ENCODE measurements at places on chromosomes 12 and 14.

GRCh38 chr14:73829526-73830431 lies 21.9 kb upstream of the PTGR2 start:
- peak; percentile 30 for DNase-seq

DNA sequence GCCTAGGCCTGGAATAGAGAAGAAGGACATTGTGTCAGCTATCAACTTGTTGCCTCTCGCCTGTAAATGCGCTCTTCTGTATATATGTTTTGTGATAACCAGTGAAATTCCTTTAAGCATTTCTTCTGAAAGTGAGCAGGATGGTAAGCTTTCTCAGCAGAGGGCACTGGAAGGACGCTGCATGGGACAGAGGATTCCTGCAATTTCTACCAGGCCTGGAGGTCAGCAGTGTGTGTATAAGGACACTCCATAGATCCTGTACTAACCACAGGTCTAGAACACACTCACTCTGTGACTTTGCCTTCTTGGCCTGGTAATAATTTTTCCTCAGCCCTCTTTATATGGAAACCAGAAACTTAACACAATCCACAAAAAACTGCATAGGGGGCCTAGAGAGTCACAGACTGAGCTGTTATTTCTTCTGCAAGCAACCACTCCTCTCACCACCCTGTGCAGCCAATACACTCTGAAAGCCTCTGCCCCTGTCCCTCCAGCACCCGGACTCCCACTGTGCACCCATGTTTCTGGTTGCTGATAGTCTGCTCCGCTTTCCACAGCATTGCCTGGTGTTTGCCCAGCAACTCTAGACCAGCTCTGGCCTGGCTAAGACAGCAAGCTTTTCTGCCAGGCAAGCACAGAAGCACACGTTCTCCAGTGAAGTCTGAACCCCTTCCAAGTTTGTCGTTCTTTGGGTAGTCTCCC lies 94.0 kb upstream of the RMST start:
- no peak for DNase-seq

GRCh38 chr12:58803908-58804307 lies 116.4 kb downstream of the LRIG3 start:
- DNase-seq = no peak

- no peak for DNase-seq
These were observed 1203.5 kb upstream of the TMEM132C start for GRCh38 chr12:127063339-127064072.

DNA sequence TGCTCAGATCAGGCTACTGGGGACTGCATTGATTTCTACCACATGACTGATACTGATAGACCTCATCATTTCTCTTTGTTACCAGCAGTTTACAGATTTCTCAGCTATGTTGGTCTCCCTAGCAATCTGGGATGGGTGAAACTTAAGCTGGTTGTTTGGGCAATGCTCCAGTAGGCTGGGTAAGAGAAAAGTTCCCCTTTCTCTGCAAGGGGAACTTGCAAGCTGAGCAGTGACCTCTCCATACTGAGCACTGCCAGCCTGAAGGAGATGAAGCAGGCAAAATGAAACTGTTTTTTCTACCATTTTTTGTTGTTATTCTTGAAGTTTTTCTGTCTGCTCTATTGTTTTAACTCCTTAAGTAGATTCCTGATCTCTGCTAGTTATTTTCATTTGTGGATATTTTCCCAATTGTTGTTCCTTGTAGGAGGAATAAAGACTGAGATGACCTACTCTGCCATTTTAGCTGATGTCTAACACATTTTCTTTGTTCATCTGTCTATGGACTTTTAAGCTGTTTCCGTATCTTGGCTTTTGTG lies 1.3 kb upstream of the OR4M1 start:
- no peak for DNase-seq

- no peak for DNase-seq
These were observed 2.8 kb upstream of the PLEKHH1 start for GRCh38 chr14:67529947-67530935.

- DNase-seq = no peak
These were observed 26.5 kb downstream of the MANSC1 start for GRCh38 chr12:12323591-12323990.

DNA sequence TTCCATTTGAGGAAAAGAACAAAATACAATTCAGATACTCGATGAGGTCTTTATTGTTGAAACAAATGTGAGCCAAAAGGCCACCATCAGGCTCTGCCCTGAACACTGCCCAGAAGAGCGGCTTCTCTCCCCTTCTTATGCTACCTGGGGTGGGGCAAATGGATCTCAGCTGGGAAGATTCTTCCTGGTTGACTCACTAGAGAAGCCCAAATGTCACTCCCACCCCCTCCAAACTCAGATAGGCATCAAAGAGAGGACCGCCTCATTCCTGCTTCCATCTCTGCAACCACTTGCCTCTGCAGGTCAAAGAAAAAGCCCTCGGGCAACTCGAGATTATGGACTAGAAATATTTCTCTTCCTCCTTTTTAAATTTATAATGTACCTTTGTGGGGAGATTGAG lies 55.8 kb downstream of the TBX3 start:
- no peak for DNase-seq

GRCh38 chr12:115362339-115362976 lies 678.5 kb upstream of the TBX3 start:
- DNase-seq = no peak

GRCh38 chr14:49960453-49960852 lies 67.6 kb downstream of the ARF6 start:
- no peak for DNase-seq

GRCh38 chr14:51860825-51861499 lies 550 bp downstream of the GNG2 start:
- no peak for DNase-seq

GRCh38 chr12:13523536-13524307 lies 327.2 kb downstream of the EMP1 start:
- no peak for DNase-seq

DNA sequence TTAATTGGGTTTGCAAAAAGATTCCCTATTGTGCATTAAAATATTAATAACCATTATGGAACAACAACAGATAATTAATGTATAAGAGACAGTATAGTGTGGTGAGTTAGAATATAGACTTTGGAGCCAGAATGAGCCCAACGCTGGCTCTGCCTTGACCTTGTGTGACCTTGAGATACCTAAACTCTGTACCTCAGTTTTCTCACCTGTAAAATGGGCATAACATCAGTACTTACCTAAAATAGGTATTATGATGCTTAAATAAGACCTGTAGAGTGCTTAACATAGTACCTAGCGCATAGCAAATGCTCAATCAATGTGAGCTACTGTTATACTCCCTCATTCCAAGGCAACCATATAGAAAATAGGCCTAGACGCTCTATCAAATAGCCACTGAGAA lies 90.9 kb upstream of the TTC7B start:
- DNase-seq = no peak

DNA sequence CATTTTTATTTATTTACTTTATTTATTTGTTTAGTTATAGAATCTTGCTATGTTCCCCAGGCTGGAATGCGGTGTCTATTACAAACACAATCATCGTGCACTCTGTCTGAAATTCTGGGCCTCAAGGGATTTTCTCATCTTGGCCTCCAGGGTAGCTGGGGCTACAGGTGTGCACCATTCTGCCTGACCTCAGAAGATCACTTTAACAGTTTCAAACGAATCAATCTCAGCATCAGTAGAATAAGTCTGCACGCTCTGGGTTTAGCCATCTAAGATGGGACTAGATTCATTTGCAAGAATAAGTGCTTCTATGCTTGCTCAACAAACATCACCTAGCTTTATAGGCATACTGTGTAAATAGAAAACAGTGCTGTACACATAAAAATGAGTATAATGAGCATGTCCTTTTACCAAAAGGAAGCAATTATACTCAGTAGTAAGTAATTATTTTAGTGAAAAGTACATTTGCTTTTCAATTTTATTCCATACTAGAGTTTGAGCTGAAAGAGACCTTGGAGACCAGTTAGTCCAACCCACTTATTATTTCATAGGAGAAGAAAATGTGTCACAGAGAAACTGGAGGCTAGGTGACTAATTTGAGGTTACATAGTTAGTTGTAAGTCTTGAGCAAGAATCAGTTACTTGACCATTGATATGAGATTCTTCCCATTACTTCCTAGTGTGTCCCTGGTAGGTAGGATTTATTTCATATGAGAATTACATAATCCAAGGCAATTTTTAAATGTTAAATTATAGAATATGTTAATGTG lies 456.5 kb upstream of the LMO3 start:
- no peak for DNase-seq

GRCh38 chr12:20154052-20154451 lies 214.3 kb upstream of the PDE3A start:
- DNase-seq = no peak

DNA sequence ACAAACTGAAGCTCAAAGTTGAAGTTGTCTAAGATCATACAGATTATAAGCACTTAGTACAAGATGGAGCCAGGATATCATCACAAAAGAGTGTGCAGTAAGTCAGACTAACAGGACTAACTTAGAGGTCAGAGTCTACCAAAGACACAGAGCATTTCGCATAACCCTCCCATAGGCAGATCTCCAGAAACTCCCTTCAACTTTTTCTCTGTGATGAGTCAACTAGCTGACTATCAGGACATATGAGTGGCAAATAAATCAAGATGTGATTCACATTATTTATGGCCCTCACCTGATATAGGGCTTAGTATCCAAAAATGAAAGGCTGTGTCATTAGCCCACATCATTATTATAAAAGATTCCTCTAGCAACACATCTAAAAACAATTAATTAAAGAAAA lies 484.6 kb downstream of the GALC start:
- no peak for DNase-seq

DNA sequence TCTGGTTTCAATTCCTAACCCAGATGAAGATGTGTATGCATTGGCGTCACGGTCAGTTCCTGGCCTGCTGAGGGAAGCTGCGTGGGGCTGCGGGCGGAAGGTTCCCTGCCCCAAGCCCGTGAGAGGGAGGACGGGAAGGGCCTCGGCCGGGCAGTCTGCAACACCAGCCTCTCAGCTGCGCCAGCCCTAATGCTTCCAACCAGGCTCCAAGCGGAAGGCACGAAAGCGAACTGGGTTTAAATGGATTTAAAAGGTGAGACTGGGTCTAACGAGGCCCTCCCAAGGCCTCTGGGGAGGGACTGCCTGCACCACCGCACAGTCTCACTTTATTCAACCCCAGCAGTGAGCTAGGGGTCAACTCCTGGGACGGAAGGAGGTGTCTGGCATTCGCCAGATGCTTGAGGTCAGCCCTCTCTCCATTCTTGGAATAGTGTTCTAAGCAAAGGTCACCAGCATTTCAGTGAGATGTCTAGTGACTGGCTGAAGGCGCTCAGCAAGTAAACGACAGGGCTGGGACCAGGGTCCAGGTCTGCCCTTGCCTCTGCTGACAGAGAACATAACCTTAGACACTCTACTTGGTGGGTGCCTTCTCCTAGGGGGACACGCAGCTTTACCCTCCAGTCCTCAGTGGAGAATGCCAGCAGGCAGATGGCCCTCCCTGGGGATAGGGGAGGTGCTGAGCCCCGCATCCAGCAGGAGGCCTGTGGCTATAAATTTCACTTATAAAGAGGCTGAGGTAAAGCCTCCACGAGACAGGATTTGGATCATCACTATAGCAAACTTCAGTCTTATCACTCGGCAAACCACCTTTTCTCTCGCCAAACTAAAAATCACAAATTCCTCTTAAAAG lies 92.2 kb downstream of the PIWIL1 start:
- no peak for DNase-seq

- peak; percentile 8 for DNase-seq
These were observed 857 bp downstream of the ETNK1 start for GRCh38 chr12:22625762-22626294.

DNA sequence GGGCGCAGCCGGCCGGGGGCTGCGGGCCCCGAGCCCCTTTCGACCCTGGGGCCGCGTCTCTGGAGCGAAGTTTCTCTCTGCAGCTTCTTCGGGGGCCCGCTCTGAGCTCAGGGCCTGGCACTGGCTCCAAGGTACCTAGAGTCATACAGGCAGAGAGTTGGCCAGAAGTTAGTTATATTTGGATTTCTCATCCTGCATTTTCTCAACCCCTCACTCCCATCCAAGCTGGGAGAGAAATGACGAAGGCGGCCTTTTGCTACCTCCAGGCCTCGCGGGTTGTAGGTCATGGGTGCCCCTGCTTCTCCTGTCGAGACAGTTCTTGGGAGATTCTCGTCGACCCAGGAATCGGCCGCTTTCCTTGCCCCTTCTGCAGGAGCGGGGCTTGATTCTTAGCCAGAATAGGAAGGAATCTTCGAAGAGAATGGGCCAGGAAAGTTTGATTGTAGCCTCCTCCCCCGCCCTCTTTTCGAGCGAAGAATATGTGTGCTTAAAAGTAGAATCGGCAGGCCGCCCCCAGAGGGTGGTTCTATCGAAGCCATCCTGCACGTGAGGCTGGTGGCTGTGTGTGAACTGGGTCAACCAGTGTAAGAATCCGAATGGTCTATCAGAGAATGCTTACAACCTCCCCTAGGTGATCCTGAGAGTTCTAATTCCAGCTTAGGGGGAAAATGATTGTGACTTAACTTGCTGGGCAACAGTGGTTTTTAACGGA lies 785 bp downstream of the MLEC start:
- no peak for DNase-seq

DNA sequence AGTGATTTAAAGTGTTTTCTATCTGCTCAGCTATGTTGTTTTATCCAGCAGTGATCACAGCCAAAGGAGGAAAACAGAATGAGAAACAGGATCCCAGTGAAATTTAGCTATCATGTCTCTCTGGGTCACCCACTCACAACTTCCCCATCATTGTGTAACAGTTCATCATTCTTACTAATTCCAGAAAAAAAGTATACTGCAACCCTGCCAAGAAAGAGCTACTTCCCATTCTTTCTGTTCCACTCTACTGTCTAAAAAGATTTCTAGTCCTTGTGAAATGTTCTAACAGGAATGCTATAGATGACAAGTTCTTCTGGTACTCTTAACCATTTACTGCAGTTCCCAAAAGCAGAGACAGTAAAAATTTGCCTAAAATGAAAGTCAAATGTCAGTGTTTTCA lies 39.2 kb upstream of the CD163 start:
- DNase-seq = no peak

DNA sequence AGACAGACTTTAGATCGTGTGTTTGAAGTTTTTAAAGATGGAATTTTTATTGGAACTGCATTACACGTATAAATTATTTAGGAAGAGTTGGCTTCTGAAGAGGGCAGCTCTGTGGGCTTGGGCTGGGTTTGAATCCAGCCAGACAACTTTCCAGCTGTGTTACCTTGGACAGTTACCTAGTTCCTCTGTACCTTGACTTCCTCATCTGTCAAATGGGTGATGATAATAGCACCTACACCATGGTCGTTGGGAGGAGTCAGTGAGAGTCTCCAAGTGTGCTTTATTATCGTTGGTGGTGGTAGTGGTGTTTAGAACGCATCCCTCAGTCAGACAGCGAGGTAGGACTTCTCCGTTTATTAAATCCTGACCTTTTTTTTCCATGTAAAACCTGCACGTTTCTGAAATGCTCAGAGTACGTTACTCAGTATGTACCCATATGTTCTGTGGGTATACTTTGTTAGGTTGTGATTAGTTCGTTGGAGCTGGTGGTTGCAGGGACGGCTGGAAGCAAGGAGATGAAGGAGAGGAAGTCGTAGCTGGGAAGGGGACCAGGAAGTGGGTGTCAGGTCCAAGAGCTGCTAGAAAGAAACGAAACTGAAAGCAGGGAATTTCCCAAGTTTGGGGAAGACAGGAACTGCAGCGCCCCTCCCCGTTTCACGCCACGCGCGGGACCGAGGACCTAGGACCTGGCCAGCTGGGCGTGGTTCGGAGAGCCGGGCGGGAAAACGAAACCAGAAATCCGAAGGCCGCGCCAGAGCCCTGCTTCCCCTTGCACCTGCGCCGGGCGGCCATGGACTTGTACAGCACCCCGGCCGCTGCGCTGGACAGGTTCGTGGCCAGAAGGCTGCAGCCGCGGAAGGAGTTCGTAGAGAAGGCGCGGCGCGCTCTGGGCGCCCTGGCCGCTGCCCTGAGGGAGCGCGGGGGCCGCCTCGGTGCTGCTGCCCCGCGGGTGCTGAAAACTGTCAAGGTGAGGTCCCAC lies at the start of gene OAS3:
OAS3 (plus strand) TSS at position 734 of the 979 bp plus-strand sequence; CDS start at position 791, 57 bp downstream.
- peak; percentile 27 for DNase-seq

- DNase-seq = no peak
These were observed 717.5 kb downstream of the RERGL start for GRCh38 chr12:17372508-17372907.
